ENCODE measurements at places on chromosomes 3 and 15.

- no peak for DNase-seq
These were observed 199.3 kb upstream of the GOLIM4 start for GRCh38 chr3:168295027-168295426.

DNA sequence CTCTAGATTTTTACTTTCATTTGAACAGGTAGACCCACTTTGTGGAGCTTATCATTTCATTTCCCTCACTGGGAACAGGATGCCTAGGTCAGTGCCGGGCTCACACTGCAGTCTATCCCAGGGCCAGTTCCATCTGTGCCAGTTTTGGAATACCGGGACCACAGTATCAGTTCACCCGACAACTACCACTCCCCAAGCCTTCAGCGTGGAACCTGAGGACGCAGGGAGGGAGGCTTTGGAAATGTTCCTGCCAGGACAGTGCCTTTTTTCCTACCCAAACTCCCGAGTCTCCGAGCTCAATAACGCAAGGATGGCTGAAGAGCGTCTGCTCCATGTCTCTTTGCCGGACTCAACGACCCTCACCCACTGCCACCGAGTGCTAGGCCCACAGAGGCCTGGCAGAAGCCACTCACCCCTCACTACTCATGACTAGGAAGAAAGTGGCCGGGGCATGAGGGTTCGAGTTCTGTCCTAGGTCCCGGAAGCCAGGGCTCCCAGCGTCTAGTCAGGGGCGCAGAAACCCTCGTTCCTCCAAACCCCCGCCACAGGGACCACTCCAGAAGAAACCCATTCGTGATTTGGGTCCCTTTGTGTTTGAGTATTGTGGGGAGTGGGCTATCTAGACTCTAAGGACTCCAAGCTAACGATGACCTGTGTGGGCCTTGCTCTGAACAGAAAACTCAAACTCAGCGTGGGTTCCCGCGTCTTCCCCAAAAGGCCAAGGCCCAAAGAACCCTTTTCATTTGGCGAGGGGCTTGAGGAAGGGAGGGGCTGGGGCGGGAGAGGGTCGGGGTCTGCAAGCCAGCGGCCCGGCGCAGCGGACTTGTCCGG is 11.4 kb downstream of the ZIC1 start:
- no peak for DNase-seq

DNA sequence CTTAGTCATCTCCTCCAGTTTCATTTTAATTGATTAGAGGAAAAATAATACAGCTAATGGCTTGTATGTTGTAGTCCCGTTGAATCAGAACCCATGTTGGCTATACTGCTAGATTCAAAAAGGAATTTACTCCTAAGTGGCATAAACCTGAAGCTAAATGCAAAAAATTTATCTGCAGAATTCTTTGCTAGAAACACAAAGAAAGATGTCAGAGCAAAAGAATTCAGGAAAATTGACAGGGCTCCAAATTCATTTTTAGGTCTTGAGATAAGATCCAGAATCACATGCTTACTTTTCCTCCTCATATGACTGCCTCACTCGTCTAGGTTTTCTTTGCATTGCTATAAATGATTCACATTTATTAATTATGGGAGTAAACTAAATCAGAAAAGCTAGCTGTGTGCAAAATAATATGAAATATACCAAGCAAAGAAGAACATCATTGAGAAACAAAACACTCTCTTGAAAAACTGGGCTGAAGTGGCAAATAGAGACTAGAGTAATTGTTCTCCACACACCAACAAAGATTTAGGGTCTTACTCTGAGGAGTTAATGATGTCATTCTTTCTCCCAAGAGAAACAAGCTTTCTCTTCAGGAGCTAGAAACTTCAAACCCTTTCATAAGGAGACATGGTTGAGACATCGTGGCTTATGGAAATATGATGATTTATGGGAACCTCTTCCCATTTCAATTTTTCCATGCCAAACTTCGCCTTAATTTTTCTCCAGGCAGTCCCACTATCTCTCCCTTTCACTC is 94.8 kb upstream of the FEZF2 start:
- DNase-seq = no peak

DNA sequence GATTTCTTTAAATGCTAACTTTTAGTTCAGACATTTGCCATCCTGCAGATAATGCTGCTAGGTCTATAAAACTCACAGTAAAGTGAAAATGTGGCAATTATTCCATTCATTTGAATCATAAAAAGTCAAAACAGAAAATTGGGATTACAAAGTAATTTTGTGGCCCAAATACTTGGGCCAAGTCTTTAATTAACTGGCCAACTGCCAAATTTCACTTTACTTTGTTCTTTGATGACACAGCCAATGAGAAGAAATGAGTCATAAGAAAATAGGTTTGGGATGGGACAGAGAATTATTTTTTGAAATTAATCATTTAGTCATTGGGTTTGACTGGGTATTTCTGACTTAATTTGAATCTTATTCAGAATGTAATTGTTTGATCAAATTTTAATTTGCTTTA is 89.8 kb upstream of the SLC2A2 start:
- DNase-seq = no peak

GRCh38 chr3:162629372-162629771 is 1132.8 kb downstream of the OTOL1 start:
- peak; percentile 26 for DNase-seq

- no peak for DNase-seq
These were observed 27.6 kb upstream of the ZFAND6 start for GRCh38 chr15:80031841-80032240.

- no peak for DNase-seq
These were observed 80.4 kb downstream of the TRANK1 start for GRCh38 chr3:36864180-36865053.

- DNase-seq = no peak
These were observed 33.5 kb downstream of the KLF13 start for GRCh38 chr15:31360158-31360561.

DNA sequence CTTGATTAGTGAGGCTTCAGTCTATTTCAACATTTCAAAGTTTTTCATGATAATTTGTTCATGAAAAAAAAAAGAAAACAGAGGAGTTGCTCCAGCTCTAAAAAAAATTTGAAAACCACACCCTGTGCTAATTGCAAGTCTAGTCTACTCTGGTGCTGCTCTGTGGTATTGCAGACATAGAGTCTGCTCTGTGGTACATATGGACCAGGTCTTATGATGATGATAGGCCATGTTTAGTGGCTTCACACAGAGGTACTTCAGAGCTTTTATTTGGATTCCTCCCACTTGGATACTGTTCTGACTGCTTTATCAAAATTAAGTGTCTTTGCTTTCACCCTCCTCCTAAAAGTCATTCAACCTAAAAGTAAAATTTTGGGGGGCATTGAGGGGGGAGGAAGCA is 160.8 kb downstream of the ALCAM start:
- no peak for DNase-seq

DNA sequence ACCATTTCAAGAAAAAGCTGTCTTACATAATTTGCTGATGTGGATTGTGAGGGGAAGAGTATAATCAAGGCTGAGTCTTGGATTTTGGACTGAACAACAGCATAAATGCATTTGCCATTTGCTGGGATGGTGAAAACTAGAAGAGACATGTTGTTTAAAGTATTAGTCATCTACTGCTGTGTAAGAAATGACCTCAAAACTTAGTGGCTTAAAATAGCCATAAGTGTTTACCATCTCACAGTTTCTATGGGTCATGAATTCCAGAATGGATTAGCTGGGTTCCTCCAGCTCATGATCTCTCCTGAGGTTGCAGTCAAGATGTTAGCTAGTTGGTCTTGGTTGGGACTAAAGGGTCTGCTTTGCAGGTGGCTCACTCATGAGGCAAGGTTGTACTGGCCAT is 66.2 kb downstream of the SCN11A start:
- DNase-seq = no peak

DNA sequence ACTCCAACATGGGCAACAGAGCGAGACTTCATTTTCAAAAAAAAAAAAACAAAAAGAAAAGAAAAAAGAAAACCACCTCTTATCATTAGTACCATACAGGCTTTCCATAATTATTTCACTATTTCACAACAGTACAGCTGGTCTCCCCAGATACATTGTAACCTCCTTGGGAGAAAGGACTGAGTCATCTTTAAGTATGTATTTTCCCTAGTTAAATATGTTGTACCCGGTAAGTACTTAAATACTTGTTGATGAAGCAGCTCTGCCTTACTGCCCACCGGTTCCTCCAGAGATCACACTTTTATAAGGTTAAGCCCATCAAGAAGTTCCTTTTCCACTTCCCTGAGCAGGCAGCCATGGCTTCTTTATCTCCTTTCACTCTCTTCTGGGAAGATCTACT is 789.5 kb upstream of the CFAP20DC start:
- DNase-seq = no peak

DNA sequence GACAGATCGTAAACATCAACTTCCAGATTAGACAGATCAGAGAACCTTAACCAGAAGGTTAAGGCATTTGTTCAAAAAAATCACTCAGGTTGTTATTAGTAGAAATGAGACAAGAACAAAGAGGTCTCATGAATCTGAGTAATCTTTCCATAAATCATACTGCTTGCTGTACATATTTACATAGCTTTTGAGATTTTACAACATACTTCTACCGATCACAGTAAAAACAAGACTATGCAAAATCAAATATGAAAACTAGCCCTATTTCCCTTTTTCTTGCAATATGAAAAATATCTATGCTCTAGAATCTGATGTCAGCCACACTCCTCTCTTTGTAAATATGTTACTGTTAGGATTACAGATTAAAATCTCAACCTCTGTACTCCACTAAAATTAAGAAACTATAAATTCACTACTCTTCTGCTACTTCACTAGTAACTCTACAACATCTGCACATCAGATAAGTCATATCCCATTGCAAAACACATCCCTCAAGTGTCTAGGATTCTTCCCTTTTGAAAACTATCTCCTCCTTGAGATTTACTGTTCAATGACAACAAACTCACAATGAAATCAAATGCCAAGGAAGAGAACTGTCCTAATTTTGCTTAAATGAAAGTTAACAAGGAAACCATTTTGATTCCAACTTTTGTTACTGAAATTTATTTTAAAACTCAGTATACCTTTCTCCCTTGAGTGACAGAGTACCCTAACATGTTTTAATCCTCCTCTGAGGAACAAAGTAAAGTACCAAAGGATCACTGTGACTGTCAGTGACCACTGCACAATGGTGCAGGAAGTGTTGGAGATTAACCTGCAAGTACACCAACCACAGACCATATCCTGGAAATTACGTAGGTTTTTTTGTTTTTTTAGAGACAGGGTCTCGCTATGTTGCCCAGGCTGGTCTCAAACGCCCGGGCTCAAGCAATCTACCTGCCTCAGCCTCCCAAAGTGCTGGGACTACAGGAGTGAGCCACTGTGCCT is 12.8 kb downstream of the DCUN1D1 start:
- DNase-seq = no peak

DNA sequence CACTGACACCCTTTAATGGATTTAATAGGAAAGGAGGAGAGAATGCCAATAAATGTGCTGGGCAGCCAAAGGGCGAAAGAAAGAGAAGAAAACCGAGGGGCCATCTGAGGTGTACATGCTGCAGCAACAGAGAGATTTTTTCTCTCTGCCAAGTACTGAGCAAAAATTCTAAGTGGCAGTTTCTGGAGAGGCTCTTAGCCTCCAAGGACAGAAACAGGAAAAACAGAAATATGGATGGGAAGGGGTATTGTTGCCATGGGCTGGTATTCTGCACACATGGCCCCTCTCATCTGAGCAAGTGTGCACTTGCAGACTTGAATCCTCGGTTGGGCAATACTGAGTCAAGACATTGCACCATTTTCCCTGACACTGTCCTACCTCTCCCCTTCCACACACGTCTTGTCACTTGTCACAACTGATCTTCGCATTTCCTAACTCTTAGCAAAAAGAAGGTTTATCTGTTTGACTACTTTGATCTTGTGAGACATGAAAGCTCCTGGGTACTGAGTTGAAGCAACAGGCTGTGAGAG is 73.9 kb downstream of the PRICKLE2 start:
- DNase-seq = no peak

- no peak for DNase-seq
These were observed 302.0 kb downstream of the DIPK2A start for GRCh38 chr3:144273601-144274000.

- DNase-seq = no peak
These were observed 15.0 kb downstream of the RNF111 start for GRCh38 chr15:59002418-59002859.

DNA sequence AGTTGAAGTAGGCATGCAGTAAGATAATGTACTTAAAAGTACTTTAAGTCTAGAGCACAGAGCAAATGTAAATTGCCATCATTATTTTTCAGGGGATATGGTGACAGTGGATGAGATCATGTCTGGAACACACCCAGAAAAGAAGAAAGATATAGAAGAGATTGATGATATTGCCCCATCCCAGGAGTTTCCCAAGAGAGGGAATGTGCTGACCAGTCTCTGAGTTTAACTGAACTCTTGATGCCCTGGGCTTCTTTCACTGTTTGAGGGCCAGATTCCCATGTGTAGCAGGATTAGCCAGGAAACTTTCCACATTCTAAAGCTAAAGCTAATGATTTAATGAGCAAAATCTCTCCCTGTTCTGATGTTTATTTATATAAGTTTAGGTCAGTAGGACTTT is 366.8 kb upstream of the UMPS start:
- no peak for DNase-seq

GRCh38 chr15:34709866-34710265 is 44.9 kb downstream of the GJD2 start:
- DNase-seq = no peak

DNA sequence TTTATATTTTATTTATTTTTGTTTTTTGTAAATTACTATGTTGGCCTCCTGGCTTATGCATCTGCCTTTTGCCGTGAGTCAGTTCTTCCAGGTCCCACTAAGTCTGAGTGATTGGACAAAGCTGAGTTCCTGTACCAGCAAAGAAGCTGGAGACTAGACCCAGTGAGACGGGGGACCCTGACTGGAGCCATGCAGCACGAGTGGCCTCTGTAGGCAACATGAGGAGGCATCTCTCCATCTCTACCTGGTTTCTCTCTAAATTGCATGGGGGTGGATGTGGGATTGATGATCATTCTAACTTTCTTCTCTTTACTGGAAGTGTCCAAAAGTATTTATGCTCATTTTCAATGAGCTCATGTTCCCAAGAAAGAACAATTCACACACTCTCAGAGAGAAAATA is 155.3 kb upstream of the MRPL3 start:
- DNase-seq = no peak

- no peak for DNase-seq
These were observed 36.9 kb downstream of the TXNRD3 start for GRCh38 chr3:126618021-126618420.

DNA sequence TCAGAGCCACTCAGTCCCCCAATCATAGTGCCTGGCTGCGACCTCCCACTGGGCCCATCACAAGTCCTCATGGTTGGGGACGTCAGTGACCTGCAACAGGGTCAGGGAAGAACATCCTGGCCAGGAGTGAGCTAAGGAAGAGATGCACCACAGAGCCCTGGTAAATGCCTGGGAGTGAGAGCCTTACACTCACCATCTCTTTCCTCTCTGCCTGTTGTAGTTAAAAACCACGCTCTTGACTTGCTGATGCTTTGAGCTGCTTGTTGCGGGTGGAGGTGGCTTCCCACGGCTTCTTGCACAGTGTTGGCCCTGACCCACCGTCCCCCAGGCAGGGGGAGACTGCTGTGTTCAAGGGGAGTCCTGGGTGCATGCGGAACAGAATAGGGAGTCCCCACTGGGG is 91.1 kb upstream of the RGMA start:
- no peak for DNase-seq

DNA sequence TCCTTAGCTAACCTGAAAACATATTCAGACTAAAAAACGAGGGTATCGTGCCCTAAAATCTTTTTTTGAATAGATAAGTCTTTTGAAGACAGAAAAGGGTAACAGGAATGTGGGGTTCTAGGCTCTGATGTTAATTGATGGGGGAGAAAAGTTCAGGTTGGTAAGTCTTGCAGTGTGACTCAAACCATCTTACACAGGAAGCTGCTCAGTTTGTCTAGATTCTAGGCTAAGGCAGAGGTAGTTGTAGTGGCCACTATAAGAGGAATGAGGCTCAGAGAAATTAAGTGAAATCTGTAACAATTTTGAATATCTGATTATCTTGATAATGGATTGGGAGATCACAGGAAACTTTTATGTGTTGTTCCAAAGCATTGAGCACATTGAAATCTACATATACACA is 267.9 kb downstream of the PDCD6IP start:
- DNase-seq = no peak

Measured in GM23338 (cell line).